ENCODE measurements at places on chromosomes 2 and 18.

GRCh38 chr2:233386382-233387041 is 32.2 kb downstream of the DGKD start:
- DNase-seq, result no peak

DNA sequence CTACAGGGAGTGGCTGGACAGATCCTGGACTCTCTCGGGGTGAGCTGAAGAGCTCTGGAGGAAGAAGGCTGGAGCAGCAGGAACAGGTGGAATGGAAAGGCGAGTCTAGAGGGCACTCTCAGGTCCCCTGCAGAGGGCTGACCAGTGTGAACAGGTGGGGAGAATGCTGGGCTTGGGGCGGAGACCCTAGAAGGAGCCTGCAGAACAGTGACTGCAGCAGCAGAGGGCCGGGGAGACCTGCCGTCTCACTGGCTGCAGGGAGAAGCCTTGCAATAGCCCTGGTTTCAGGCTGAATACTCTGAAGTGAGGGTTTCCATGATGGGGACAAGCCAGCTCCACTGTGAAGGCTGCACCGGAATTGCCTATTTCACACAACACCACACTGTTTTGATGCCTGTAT is 626.7 kb upstream of the SALL3 start:
- no peak for DNase-seq

- no peak for DNase-seq
Observed at GRCh38 chr2:50769406-50770181, 262.3 kb downstream of the NRXN1 start.

- no peak for DNase-seq
Observed at GRCh38 chr2:103435010-103435409, 673.2 kb downstream of the TMEM182 start.

GRCh38 chr18:54254265-54254758 is 15.0 kb upstream of the POLI start:
- no peak for DNase-seq

GRCh38 chr2:53938904-53939303 is 31.9 kb downstream of the PSME4 start:
- DNase-seq, result no peak

GRCh38 chr2:226839161-226839560 is 3.3 kb downstream of the RHBDD1 start:
- DNase-seq, result no peak

DNA sequence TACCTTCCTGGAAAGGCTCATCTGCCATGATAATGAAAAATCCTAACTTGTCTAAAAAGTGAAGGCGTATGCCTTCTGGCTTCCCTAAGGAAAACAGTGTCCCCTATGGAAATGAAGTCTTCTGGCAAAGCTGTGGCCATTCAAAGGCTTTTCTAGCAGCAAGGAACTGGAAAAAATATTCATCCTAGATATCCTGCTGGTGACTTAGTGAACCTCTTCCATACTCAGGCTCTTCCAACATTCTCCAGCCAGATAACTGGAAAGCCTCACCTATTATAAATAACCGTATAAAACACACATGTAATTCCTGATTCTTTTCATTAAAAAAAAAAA is 84.7 kb downstream of the RBMS1 start:
- DNase-seq, result no peak

GRCh38 chr2:217724471-217724870 is 278.3 kb downstream of the TNS1 start:
- DNase-seq, result no peak

DNA sequence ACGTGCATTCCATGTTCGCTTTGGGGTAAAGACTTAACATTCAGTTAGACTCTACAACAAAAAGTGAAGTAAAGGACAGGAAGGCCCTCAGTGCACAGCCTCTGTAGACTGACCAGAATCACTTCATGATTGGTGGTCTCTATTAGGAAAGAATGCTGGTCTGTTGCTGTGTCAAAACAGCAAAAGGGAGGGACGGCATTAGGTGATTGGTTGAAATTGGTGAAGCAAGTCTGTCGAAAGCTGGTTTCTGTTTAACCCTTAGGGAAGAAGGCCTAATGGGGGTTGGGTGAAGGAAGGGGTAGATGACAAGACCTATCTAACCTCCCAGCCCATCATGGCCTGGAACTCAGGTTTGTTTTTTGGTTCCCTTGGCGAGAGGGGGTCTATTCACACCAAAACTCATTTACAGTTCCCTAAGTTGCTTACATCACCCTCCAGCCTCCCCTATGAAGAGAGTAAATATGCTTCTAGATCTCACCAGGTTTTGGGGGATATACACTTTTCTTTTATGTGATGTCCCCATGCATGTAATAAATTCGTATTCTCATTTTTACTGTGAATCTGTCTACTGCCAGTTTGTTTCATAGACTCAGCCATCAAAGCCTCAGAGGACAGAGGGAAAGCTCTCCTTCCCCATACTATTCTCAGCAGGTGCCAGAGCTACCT is 65.6 kb downstream of the TMEM17 start:
- no peak for DNase-seq

GRCh38 chr2:18560797-18561085 is 288 bp upstream of the RDH14 start:
- no peak for DNase-seq

DNA sequence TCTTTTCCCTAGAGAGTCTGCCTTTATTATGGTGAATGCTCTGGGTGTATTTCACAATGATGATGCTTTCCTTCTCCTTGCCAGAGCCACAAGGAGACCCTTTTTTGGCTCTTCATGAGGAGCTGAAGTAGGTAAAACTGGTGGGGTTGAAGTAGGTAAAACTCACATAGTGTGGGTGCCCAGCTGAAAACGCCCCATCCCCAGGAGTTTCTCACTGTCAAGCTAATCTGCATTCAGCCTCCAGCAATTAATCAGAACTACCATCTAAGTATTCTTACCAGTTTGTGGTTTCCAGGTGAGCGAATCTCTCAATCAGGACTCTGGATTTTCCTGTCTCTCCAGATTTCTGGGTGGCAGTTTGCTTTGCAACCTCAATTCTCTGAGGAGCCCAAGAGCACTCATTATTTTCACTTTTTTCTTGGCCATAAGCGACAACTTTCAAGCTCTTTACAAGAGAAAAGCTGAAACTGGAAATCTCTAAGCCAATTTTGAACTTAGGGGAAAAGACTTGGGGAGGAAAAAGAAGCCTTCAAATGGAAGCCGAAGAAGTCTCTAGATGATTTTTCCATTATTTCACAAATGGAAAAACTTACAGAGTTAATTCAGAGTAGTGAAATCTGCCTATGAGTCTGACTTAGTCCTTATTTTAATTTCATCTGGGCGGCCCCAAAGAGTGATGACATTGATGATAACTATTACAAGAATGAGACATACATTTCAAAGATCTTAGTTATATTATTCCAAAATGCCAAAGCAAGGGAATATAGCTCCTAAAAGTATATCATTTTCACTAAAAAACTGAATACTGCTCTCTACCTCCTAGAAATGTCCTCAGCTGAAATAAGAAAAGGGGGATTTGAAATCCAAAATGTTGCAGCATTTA is 121.4 kb upstream of the MAP3K20 start:
- no peak for DNase-seq

- DNase-seq, result no peak
Observed at GRCh38 chr2:36967236-36967876, 1.0 kb upstream of the STRN start.

DNA sequence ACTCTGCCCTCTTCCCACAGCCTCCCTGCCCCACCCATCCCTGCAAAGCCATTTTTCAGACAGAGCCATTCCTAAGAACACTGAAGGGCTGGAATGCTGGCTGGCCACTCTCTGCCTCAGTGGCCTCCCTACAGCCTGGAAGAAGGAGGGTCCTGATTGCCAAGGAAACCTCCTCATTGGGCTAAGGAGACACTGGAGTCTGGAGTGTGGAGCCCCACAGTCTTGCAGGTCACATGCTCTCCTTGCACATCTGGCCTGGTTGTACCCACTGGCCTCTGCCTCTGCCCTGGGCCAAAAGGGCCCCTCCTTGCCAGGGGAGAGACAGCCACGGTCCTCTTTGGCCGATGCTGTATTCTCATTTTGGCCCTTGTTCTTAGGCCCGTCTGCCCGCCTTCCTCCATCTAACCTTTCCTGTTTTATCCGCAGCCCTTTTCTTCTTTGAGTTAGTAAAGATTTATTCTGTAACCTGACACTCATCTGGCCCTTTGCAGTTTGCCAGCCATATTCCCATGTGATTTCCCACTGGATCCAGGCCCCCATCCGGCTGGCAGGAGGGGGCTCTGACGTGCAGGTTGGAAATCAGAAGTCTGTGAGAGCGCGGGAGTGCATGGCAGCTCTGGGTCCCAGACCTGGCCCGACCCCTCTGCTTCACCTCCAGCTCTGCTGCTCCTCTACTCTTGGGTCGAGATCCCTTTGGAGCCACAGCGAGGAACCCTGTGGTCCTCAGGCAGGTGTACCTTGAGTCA is 11.0 kb upstream of the CATIP start:
- no peak for DNase-seq

- DNase-seq, result no peak
Observed at GRCh38 chr18:9919564-9920232, 5.9 kb downstream of the VAPA start.

GRCh38 chr2:202051499-202052161 is 18.0 kb downstream of the FZD7 start:
- DNase-seq, result no peak

- DNase-seq, result no peak
Observed at GRCh38 chr2:234044157-234044556, 6.3 kb upstream of the SPP2 start.

GRCh38 chr2:191432121-191432520 is 186.9 kb downstream of the MYO1B start:
- no peak for DNase-seq

DNA sequence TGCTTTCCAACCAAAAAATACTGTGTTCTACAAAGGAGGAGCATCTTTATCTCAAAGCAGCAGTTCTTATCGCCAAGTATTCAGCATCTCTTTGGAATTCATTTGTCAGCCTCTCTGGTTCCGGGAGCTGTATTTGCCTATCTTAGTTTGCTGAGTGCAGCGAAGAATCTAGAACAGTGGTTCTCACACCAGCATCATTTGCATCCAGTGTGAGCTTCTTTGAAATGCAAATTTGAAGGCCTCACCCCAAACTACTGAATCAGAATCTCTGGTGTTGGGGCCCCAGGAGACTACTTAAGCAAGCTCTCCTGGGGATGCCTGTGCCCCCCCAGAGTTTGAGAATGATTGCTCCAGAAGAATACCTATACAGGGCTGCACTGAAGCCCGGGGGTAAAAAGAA is 1.5 kb upstream of the PTPN2 start:
- no peak for DNase-seq
